ENCODE measurements at places on chromosomes 12 and 14.

- no peak for DNase-seq
- no peaks in the 10 kb centered on the region for H3K4me1 ChIP-seq
- no peaks in the 10 kb centered on the region for H3K27me3 ChIP-seq
- no peak overlapping the region for H3K27ac ChIP-seq
Measured at GRCh38 chr12:125098676-125099408, 33.6 kb downstream of the AACS start.

DNA sequence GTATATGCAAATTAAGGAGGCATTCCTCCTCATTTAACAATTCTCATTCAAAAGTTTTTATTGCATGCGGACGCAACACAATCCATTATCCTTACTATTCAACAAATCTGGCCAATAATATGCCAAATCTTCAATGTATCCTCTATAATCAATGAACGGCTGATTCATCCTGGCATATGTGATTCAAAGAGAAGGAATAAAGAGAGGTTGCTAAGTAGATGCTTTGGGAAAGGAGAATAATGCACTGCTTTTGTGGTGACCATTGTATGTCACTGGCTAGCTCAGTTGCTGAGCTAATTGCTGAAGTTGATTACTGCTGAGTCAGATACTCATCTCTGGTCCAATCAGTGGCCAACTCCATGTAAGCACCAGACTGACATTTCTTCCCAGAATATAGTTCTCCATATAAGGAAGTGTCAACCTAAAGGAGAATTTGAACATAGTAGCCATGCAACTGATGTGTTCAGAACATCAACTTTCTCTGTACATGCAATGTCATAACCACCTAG, 148.0 kb downstream of the PDZRN4 start:
- H3K27me3 ChIP-seq: no peaks in the 10 kb centered on the region
- no peaks in the 10 kb centered on the region for H3K4me1 ChIP-seq
- no peaks in the 10 kb centered on the region for H3K36me3 ChIP-seq
- no peak overlapping the region for H3K4me3 ChIP-seq
- no peak for DNase-seq

DNA sequence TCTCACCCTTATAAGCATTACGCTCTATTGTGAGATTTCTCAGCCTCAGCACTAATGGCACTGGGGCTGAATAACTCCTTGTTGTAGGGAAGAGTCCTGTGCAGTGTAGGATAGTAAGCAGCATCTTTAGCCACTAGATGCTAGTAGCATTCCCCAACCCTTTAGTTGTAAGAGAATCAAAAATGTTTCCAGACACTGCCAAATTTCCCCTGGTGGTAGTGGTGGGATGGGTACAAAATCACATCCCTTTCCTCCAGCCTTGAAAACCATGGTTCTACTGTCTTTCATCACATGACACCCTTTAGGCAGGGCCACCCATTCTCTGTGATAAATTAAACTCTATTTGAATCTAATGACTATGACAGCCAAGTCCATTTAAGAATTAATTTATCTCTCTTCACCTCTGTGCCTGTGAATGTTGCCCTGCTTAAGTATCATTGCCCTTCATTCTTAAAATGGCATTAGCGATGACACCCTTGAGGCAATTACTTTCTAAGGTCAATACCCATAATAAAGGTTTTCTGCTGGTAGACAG, 199.4 kb downstream of the ANO4 start:
- H3K27ac ChIP-seq: no peak overlapping the region
- H3K4me3 ChIP-seq: no peak overlapping the region
- no peak for DNase-seq
- H3K4me1 ChIP-seq: no peaks in the 10 kb centered on the region

GRCh38 chr14:81516986-81517797, 16.5 kb downstream of the SEL1L start:
- H3K4me1 ChIP-seq: no peaks in the 10 kb centered on the region
- no peak for DNase-seq
- no peak overlapping the region for H3K4me3 ChIP-seq
- no peaks in the 10 kb centered on the region for H3K27me3 ChIP-seq

Measured in A673 (cell line).